ENCODE measurements at places on chromosomes 6 and 20.

- peak; percentile 80 for DNase-seq
Measured at GRCh38 chr6:37279366-37280134, 21.6 kb upstream of the TMEM217 start.

GRCh38 chr20:57947421-57948179 lies 237.8 kb upstream of the PMEPA1 start:
- DNase-seq, result no peak

DNA sequence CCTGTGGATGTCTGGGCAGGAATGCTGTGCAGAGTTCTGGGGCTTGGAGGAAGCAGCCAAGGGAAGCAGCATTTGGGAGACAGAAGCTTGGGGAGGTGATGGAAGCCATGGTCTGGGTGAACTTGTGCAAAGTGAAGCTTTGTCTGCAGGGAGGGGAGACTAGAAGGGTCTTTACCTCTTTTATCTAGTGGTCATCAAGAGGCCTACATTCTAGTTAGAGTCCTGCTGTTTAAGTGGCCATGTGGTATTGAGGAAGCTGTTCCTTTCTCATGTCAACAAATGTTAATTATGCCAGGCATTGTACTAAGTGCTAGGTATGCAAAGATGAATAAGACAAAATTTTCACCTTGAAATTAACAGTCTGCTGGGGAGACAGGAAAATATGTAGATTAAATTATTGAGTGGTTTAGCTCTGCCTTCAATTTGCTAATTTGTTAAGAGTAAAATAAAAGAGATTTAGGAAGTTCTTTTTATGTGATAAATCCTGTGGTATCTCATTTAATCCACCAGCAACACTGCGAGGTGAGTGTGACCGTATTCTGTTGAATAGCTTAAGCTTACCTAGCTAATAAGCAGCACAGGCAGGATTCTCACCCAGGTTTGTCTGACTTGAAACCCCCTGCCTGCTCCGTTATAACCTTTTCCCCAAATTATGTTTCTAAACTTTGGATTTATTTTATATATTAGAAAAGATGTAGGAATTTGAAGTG lies 43.1 kb downstream of the ARID1B start:
- DNase-seq, result no peak

GRCh38 chr20:13852306-13852705 lies 67.5 kb downstream of the NDUFAF5 start:
- no peak for DNase-seq

- DNase-seq, result no peak
Measured at GRCh38 chr20:24892522-24892921, 56.5 kb upstream of the CST7 start.

DNA sequence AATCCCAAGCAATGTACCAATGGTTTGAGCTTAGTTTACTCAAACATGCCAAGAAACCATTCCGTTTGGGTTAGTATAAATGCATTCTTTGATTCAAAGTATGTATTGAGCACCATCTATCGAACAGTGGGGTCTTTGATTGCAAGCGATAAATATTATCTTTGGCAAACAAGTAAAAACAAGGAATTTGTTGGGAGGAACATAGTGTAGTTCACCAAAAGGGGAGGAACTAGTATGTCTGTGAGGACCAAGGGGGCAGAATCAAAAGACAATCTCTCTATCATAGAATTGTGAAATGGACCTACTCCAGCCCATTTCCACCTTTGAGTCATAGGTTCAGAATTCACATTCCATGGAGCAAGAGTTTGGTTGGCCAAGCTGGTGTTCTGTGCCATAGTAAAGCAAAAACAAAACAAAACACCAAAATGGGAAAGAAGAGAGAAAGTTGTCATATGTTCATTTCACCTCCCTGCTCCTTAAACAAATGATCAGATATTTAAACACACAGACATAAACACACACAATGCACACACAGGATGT lies 266.0 kb downstream of the TSHZ2 start:
- no peak for DNase-seq

- peak; percentile 56 for DNase-seq
Measured at GRCh38 chr20:25033265-25033923, 24.5 kb downstream of the ACSS1 start.

- peak; percentile 85 for DNase-seq
Measured at GRCh38 chr6:113920663-113921267, 50.2 kb downstream of the HDAC2 start.

GRCh38 chr6:107666084-107666980 lies 157.8 kb downstream of the SCML4 start:
- DNase-seq, result no peak

- DNase-seq, result no peak
Measured at GRCh38 chr6:159973951-159974350, 5.1 kb downstream of the IGF2R start.

GRCh38 chr6:11209906-11210305 lies 22.6 kb downstream of the NEDD9 start:
- DNase-seq, result no peak

DNA sequence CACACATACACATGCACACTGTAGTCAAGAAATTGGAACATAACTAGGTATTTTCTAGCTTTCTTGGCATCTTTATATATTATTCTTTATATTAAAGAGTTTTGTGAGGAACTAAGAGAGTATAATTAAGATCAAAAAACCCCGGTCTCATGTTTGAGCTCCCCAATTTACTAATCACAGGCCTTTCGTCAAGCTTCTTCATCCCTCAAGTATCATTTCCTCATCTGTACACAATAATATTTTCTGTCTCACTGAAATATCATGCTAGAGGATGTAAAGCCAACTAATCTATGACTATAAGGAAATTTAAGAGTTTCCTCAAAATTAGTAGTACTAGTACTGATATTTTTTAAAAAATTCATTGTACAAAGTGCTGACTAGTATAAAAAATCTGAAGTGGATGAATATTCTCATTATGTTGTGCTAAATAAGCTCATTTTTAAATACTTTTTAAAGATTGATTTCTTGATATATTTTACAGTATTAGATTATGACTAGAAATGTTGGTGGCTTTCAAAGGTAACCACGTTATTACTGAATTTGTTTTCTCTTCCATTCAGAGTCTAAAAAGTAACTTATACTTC lies 28.0 kb downstream of the PEX3 start:
- DNase-seq, result no peak

DNA sequence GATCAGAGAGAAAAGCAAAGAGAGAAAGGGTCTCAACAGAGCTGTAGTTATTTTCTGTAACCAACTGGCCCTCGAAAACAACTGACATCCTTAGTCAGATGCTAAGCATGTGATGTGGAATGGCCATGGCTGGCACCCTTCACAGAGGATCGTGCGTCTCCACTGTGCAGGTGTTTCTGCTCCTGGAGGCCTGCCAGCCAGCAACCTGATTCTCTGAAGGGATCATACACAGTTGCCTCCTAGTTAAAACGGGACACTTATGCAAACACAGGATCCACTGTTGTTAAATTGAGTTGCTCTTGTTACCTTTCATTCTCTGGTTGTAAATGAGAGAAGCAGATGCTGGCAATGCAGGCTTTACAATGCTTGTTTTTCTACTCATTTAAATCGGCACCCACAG lies 148.5 kb downstream of the HDGFL1 start:
- no peak for DNase-seq

GRCh38 chr6:56699066-56699654 lies 56.5 kb upstream of the DST start:
- DNase-seq, result peak; percentile 75

- DNase-seq, result no peak
Measured at GRCh38 chr6:137201006-137201405, 18.2 kb downstream of the IFNGR1 start.

DNA sequence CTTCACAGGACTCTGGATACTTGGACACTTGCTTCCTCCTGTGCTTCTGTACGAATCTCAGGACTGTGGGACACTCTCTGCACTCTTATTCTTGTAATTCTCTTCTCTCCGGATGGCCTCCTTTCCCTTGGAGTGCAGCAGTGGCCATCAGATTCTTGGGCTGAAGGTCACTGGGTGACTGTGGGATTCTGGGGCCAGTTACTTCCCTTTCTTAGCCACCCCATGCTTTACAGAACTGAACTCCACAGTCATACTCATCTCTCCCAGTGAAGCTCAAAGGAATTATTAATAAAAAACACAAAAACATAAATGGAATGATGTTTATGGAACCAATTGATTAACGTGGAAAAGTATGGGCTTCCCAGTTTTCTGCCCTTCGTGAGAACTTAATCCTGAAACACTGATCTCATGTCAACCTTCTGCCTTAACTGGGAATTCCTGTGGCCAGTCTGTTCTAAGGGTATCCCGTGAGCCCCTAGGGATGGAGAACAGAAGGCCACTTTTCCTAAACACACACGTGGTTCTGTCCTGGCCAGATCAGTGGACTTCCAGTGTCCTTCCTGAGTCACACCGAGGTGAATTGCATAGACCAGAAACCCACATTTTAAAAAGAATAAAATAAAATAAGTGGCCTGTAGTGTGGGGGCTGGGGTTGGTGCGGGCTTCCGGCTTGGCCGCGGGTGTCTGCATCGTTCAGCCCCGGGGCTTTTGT lies 23.6 kb upstream of the HLA-E start:
- no peak for DNase-seq

DNA sequence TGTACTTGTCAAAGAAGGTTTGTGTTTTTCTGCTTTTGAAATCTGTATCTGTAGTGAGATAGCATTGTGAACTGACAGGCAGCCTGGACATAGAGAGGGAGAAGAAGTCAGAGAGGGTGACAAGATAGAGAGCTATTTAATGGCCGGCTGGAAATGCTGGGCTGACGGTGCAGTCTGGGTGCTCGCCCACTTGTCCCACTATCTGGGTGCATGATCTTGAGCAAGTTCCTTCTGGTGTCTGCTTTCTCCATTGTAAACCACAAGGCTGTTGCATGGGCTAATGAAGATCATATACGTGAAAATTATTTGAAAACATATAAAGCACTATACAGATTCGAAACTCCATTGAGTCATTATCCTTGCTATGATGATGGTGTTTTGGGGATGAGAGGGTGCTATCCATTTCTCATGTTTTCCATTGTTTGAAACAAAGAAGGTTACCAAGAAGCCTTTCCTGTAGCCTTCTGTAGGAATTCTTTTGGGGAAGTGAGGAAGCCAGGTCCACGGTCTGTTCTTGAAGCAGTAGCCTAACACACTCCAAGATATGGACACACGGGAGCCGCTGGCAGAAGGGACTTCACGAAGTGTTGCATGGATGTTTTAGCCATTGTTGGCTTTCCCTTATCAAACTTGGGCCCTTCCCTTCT lies 18.4 kb downstream of the CD83 start:
- peak; percentile 80 for DNase-seq

DNA sequence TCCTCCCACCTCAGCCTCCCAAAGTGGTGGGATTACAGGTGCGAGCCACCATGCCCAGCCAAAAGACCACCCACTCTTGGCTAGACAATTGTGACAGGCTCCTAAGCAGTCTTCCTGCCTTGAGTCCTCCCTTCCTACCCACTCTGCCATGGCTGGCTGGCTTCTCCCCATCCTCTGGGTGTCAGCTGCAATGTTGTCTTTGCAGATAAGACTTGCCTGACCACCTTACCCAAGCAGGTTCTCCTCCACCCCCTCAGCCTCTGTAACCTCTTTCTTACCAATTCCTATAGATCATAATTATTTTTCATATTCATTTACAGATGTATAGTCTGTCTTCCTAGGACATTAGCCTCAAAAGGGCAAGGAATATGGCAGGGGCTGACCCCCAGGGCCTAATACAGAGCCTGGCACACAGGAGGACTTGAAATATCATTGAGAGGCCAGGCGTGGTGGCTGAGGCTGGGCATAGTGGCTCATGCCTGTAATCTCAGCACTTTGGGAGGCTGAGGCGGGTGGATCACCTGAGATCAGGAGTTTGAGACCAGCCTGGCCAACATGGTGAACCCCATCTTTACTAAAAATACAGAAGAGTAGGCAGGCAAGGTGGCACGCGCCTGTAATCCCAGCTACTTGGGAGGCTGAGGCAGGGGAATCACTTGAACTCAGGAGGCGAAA lies 28.7 kb upstream of the SPAG4 start:
- no peak for DNase-seq

GRCh38 chr6:148166339-148166968 lies 176.2 kb upstream of the SASH1 start:
- peak; percentile 54 for DNase-seq

DNA sequence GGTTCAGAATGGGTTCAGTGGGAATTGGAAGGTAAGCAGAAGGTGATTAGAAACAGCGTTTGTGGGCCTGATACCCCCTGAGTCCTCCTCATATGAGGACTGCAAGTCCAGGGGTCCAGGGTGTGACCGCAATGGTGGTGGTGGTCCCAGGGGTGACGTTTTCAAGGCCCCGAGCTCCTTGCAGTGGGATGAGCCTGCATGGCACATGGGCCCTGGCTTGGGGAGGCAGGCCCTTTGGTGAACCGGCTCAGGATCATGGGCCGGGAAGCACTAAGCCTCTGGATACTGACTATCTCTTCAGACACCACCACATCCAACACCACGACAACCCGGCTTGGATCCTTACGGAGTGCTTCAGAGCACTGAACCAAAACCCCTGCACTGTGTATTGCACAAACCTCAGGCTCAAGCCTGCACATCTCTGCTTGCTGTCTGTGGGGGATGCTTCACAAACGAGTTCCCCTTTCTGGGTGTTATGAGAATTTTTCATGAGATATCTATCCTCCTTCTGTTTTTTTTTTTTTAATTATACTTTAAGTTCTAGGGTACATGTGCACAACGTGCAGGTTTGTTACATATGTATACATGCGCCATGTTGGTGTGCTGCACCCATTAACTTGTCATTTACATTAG lies 67.9 kb downstream of the STK35 start:
- peak; percentile 18 for DNase-seq

GRCh38 chr6:18414116-18414515 lies 27.0 kb downstream of the RNF144B start:
- no peak for DNase-seq

- DNase-seq, result peak; percentile 8
Measured at GRCh38 chr6:145112711-145113148, 622.6 kb downstream of the EPM2A start.

DNA sequence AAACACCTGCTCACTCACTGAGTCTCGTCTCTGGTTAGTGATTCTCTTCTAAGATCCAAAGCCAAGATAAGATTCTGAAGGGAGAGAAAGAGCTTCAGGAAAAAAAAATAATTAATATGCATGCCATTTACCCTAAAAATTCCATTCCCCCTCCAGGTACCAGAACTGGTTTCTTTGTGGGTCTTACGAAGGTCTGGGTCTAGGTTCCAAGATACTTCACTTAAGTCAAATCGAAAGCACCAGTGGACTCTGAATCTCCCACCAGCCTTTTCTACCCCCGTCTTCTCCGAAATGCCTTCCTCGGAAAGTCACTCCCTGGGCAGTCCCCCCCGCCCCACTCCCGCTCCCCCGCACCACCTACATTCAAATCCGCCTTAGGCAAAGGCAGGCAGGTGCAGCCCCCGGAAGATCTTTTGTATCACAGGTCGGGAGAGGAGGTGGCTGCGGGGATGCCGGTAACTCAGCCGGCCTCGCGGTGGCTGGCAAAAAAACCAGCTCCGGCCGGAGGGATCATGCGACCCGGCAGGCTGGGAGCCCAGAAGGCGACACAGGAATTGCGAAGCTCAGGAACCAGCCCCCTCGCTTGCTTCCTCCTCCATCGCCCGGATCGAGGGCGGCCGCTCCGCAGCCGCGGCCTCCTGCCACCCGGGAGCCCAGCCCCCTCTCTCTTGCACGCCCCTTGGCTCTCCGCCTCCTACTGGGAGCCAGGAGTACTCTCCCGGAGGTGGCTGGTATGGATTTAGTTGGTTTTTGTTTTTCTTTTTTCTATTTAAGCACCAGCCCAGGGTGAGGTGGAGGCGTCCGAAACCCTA lies at the start of gene BCL2L1:
BCL2L1 (minus strand) TSS at position 612 of the 812 bp plus-strand sequence. CDS start 650 bp downstream, outside the sequence.
- DNase-seq, result peak; percentile 94
